MCF 10A (cell line): ENCODE measurements at places on chromosomes 16 and 17. TPM values are rescaled to one million over a fixed set of nuclear protein-coding genes. Genes with fewer than 3 reads are reported as not detected.

DNA sequence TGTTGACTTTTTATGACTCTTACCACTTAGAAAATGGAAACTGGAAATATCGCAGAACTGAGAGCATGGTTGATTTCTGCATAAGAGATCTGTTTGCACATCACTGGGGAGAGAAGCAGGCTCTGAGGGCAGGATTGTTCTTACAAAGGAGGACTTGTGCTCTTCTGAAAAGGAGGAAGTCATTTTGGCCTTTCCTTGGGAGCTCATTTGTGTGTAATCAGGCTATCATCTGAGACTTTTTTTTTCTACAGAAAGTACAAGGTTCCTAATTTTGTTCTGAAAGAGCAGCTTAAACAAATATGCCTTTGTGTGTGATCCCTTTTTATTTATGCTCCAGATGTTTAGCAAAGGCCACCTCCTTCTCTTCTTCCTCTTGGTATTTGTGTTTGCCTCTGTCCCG, 145.7 kb upstream of the CACNG5 start:
- peaks cover 17% of the 10 kb centered on the region for H3K36me3 ChIP-seq
- no peak overlapping the region for H3K27ac ChIP-seq
- no peaks in the 10 kb centered on the region for H3K27me3 ChIP-seq

RNF112 gene
- 0.25 TPM in 1 of 2 replicates, not detected in the other for total RNA-seq

PRR15L gene
- total RNA-seq = not detected in 2 replicates

ABCA10 gene
- total RNA-seq = 18.3 and 24.7 TPM in 2 replicates

DNA sequence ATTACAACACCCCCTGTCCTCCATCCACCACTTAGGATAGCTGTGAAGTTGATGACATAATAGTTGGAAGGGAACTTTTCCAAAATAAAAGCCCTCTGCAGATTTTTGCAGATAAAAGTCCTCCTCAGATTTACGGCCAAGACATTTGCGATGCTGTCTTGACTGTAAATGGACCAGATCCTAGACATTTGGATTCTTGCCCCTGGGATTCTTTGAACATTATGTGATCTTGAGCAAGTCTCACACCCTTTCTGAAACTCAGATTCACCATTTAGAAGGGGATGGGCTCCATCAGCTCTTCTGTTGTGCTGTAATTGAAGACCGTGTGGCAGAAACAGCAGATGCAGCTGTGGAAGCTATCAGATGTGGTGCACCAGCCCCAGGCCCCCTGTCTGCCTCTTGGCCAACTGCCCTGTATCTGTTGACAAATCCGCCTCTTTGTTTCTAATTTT, 153.9 kb upstream of the CACNG3 start:
- peaks cover 43% of the 10 kb centered on the region for H3K27me3 ChIP-seq
- no peak overlapping the region for H3K4me3 ChIP-seq
- no peak for DNase-seq
- H3K36me3 ChIP-seq = no peaks in the 10 kb centered on the region
- H3K27ac ChIP-seq = no peak overlapping the region

EVPLL gene
- total RNA-seq = 0.70 and 0.88 TPM in 2 replicates

MRPL12 gene
- 82.6 and 143 TPM in 2 replicates for total RNA-seq

- H3K36me3 ChIP-seq = peaks cover 7% of the 10 kb centered on the region
- no peak overlapping the region for H3K4me3 ChIP-seq
- H3K27ac ChIP-seq = no peak overlapping the region
- peaks cover 12% of the 10 kb centered on the region for H3K4me1 ChIP-seq
- H3K27me3 ChIP-seq = peaks cover 48% of the 10 kb centered on the region
- DNase-seq = no peak
Measured at GRCh38 chr17:74196541-74197317, 6.7 kb upstream of the RPL38 start.

ACSM2A gene
- not detected in 2 replicates for total RNA-seq
